CD4-positive, alpha-beta memory T cell (primary cell): ENCODE measurements at places on chromosomes 2 and 18. TPM values are rescaled to one million over a fixed set of nuclear protein-coding genes. Genes with fewer than 3 reads are reported as not detected.

KCMF1 gene
- 62.7 TPM for total RNA-seq

MAPK4 gene
- not detected for total RNA-seq

CCDC121 gene
- total RNA-seq, result 2.2 TPM

C2orf81 gene
- 5.3 TPM for total RNA-seq

- H3K27ac ChIP-seq, result no peak overlapping the region
- H3K4me3 ChIP-seq, result no peak overlapping the region
- no peaks in the 10 kb centered on the region for H3K4me1 ChIP-seq
- no peaks in the 10 kb centered on the region for H3K27me3 ChIP-seq
- no peak for DNase-seq
Observed at GRCh38 chr2:67528320-67528719, 131.2 kb downstream of the ETAA1 start.

DNA sequence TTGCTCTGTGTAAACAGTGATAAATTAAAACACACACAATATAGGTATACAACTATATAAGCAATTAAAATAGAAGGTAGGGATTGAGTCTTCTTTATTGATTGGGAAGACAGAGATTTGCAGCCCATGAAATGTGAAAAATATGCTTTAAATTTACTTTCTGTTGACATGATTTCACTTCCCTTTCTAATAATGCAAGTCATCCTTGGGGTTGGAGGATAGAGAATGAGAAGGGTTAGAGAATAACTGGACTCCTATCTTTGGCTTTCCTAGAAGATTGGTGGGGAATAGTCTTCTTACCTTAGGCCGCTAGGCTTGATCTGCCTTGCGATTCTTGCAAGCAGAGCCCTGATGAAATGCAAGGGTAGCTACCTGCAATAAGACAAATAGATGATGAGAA, 339.8 kb downstream of the NYAP2 start:
- no peaks in the 10 kb centered on the region for H3K27me3 ChIP-seq
- no peak overlapping the region for H3K4me3 ChIP-seq
- no peaks in the 10 kb centered on the region for H3K36me3 ChIP-seq
- H3K4me1 ChIP-seq, result no peaks in the 10 kb centered on the region
- no peak for DNase-seq

- no peak for DNase-seq
- no peaks in the 10 kb centered on the region for H3K27me3 ChIP-seq
- no peak overlapping the region for H3K4me3 ChIP-seq
- no peak overlapping the region for H3K27ac ChIP-seq
- peaks cover 74% of the 10 kb centered on the region for H3K36me3 ChIP-seq
Observed at GRCh38 chr2:69509011-69509749, 71.9 kb upstream of the NFU1 start.

DNA sequence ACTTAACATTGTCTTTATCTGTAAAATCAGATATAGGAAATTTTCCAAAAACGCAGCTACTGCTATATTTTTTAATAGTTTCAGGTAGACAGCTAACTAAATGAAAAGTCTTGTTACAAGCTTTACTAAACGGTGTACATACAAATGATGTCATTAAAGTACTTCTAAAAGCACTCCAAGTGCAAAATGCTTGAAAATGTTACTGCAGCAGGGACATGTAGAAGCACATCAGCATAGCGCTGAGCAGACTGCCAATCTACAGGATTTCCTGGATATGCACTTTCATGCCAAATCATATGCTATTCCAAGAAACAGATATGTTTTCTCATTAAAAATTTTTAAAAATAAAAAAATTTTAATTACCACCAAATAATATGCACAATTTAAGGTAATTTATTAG, 61.7 kb downstream of the SMAD2 start:
- H3K4me1 ChIP-seq, result peaks cover 11% of the 10 kb centered on the region
- H3K27me3 ChIP-seq, result no peaks in the 10 kb centered on the region
- H3K4me3 ChIP-seq, result no peak overlapping the region
- no peak overlapping the region for H3K27ac ChIP-seq
- peaks cover 17% of the 10 kb centered on the region for H3K36me3 ChIP-seq

GRCh38 chr2:211854832-211855231, 683.8 kb downstream of the ERBB4 start:
- H3K36me3 ChIP-seq, result no peaks in the 10 kb centered on the region
- H3K27ac ChIP-seq, result no peak overlapping the region

GRCh38 chr2:227491386-227491785, 19.4 kb downstream of the AGFG1 start:
- no peak overlapping the region for H3K27ac ChIP-seq
- peaks cover 4% of the 10 kb centered on the region for H3K36me3 ChIP-seq
- H3K4me3 ChIP-seq, result no peak overlapping the region
- no peaks in the 10 kb centered on the region for H3K27me3 ChIP-seq
- H3K4me1 ChIP-seq, result peaks cover 38% of the 10 kb centered on the region

GRCh38 chr18:67367540-67367939, 149.0 kb downstream of the DSEL start:
- H3K27me3 ChIP-seq, result no peaks in the 10 kb centered on the region
- no peak for DNase-seq
- no peaks in the 10 kb centered on the region for H3K4me1 ChIP-seq
- H3K36me3 ChIP-seq, result no peaks in the 10 kb centered on the region

DNA sequence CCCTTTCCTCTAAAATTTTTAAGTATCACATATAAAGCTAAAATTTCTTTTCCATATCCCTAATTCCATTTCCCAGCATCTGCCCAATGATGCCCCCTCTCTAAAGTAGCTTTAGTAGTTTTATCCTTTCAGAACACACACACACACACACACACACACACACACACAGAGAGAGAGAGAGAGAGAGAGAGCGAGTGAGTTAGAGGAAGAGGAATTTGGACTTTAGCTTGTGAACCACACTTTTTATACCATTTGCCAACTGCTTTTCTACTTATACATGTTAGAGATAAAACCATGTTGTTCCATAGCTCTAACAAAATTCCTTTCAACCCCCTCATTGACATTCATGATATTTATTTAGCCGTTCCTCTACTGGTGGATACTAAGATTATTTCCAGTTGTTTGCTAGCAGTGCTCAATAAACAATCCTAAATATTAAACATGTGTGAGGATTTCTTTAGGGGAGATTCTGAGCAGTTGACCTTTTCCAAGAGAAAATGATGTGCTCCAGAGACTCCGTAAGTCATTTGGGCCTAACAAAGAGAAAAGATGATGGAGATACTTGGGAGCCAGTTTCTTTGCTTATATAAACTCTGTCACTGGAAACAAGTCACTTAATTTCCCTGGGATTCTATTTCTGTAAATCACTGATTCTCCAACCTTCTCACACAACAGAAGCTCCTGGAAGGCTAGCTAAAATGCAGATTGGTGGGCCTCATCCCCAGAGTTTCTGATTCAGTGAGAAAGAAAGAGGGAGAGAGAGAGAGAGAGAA, 229.7 kb upstream of the SP5 start:
- no peaks in the 10 kb centered on the region for H3K36me3 ChIP-seq
- H3K4me1 ChIP-seq, result no peaks in the 10 kb centered on the region
- no peaks in the 10 kb centered on the region for H3K27me3 ChIP-seq
- no peak for DNase-seq
- H3K4me3 ChIP-seq, result no peak overlapping the region

DNA sequence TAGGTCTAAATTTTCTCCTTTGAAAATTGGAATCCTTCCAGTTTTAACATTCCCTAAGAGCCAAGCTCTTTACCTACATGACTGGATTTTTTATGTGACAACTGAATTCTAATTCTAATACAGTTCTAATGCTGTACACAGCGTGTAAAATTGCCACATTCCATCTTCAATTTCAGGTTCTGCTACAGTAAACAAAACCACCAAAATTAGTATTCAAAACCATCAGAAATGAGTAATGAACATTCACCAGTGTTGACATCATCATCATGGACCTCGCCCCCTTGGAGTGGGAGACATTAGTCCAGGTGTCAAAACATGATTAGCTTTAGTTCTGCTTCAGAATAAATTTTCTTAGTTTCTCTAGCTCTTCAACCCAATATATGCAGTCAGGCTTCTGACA, 133.6 kb downstream of the MBD2 start:
- no peaks in the 10 kb centered on the region for H3K4me1 ChIP-seq
- no peak for DNase-seq
- H3K4me3 ChIP-seq, result no peak overlapping the region

GRCh38 chr2:177285892-177286715, 21.6 kb upstream of the NFE2L2 start:
- H3K4me1 ChIP-seq, result peaks cover 17% of the 10 kb centered on the region
- no peaks in the 10 kb centered on the region for H3K36me3 ChIP-seq
- no peaks in the 10 kb centered on the region for H3K27me3 ChIP-seq
- H3K27ac ChIP-seq, result no peak overlapping the region
- DNase-seq, result no peak

DNA sequence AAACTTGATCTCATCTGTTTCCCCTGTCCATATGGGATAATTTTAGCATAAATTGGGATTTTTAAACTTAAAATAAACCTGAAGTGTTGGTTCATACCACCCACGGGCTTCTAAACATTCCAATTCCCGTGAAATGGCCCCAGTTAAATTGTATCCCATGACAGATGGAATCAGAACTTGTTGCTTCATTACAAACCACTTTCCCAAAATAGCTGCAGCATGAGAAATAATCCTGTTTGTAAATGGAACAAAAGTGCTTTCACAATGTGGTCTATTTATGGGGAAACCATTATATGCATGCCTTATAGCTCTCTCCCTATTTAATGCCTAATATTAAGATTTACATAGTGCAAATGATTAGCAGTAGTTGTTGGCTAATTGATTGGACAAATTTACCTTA, 15.9 kb downstream of the SCG2 start:
- H3K27ac ChIP-seq, result no peak overlapping the region
- no peak overlapping the region for H3K4me3 ChIP-seq
- DNase-seq, result no peak
- H3K4me1 ChIP-seq, result no peaks in the 10 kb centered on the region
- no peaks in the 10 kb centered on the region for H3K27me3 ChIP-seq
